ENCODE measurements at places on chromosomes 2 and 18.

DNA sequence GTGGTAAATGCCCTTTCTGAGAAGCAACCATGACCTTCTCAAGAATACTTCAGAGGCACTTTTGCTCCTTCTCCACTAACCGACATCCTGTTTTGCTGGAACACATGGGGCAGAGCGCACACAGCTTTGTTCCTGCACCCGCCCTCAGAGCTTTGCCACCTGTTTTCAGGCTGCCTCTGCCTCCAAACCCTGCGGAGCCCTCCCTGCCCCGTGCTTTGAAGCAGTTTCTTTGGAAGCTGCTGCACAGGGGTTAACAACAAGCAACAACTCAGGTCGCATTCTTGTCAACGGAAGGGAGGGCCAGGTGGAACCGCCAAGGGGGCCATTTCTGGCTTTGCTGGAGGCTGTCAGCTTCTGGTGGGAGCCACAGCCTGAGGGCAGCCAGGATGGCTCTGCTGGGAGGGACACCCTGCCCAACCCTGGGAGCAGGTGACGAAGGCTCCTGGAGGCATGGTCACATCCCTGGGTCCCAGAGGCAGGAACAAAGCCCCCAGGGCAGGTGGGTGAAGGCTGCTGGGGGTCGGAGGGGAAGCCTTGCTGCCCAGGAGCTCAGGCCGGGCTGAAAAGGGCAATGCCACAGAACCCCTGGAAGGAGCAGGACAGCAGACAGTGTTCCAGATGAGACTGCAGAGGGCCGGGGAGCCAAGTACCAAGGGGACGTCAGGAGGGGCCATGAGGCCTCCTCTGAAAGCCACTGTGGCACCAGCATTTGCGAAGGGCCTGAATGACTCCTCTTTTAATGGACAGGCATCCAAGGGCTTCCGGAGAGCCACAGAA lies 46.8 kb downstream of the MRPS5 start:
- DNase-seq: no peak

GRCh38 chr2:234483568-234484251 lies 13.2 kb downstream of the ARL4C start:
- DNase-seq: no peak

- DNase-seq: no peak
Observed at GRCh38 chr2:206937555-206937954, 1.8 kb upstream of the CPO start.

DNA sequence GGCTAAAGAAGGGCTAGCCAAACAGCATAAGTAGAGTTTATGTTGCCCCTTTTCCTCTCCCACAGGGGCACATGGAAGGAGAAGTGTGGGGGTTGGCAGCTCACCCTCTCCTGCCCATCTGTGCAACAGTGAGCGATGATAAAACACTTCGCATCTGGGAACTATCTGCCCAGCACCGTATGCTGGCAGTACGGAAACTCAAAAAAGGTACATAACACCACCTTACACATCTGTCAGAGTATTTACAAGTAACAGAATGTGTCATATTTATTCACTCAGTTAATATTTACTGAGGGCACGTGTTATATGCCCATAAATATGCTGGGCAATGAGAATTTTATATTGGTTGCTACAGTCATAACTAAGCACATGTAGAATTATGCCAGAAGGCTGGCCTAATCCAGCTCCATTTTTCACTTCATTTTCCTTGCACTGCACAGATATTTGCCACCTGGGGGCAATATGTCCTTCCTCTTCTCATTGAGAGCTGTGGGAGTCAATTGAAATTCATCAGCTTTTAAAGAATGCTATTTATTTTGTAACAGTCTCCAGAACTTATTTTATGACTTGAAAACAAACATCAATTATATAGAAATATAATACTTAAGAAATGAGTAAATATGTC lies 150.6 kb downstream of the RTN4 start:
- DNase-seq: no peak

DNA sequence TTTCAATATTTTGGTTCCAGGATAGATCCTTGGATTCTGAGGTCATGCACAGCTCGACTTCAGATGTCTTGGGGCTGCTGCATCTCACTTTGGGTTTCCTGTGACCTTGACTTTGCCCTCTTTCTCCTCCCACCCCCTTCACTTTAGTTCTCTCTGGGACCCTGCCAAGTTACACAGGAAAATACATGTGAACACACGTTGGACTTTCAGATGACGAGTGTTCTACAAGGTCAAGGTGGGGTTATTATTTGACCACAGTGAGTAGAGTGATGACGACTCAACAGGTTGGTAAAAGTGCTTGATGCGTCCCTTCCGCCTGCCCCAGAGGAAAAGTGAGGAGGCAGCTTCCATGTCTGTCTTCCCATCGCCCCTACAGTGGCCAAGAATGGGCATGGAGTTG lies 122.4 kb upstream of the SMAD2 start:
- no peak for DNase-seq

- DNase-seq: no peak
Observed at GRCh38 chr2:199727306-199727705, 123.7 kb downstream of the FTCDNL1 start.

- DNase-seq: no peak
Observed at GRCh38 chr2:224937887-224938286, 104.4 kb downstream of the DOCK10 start.

DNA sequence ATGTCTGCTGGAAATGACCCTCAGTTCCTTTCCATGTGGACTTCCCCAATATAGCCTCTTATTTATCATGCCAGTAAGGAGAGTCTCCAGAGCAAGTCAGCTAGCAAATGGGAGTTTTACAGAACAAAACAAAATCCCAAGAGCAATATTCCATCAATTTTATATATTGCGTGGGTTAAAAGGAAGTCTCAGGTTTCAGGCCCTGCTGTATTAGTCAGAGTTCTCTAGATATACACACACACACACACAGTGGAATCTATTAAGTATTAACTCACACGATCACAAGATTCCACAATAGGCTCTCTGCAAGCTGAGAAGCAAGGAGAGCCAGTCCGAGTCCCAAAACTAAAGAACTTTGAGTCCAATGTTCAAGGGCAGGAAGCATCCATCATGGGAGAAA lies 102.8 kb upstream of the MAP2 start:
- no peak for DNase-seq

DNA sequence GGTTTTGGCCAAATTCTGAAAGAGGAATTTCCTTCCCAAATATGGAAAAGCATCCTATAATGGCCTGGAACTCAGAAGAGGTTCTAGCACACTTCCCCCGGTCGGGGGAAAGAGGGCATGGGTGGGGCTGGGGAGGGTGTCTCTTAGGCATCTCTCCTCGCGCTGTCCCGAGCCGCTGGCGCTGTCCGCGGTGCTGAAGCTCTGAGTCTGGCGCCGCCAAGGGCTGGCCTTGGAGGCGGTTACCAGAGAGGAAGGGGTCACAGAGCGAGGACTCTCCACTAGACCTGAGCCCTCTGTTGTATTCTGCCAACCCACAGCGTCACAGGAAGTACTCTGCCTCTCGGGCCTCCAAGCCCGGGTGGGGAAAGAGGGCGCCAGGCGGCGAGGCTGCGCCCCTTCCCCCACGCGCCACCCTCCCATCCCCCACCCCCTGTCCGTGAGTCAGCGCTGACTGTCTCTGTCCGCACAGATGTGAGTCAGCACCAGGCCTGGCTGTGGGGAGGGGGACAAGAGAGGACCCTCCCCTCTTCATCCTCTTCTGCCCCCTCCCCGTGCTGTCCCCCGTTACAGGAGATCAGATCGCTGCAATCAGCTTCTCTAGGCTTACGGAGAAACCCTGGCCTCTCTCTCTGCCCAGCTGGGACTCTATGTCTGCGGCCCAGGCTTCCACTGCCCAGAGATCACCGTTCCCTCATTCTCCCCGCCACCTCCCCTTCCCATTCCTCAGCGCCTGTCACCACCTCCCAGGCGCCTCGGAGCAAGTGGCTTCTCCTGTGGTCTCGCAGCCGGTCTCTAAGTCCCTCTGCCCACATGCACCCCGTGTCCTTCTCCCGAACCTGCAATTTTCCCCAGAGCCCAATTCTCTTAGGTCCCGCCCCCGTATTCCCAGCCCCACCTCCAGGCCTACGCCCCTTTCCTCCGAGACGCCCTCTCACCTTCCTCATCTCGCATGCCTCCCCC lies 779 bp downstream of the PTPRN start:
- peak; percentile 85 for DNase-seq

GRCh38 chr2:217360111-217360510 lies 500.2 kb upstream of the TNP1 start:
- no peak for DNase-seq

- no peak for DNase-seq
Observed at GRCh38 chr2:73324126-73324725, 30.9 kb upstream of the EGR4 start.

- no peak for DNase-seq
Observed at GRCh38 chr2:40369267-40370006, 82.5 kb downstream of the SLC8A1 start.

GRCh38 chr2:111678651-111679050 lies 205.3 kb downstream of the ANAPC1 start:
- DNase-seq: no peak

DNA sequence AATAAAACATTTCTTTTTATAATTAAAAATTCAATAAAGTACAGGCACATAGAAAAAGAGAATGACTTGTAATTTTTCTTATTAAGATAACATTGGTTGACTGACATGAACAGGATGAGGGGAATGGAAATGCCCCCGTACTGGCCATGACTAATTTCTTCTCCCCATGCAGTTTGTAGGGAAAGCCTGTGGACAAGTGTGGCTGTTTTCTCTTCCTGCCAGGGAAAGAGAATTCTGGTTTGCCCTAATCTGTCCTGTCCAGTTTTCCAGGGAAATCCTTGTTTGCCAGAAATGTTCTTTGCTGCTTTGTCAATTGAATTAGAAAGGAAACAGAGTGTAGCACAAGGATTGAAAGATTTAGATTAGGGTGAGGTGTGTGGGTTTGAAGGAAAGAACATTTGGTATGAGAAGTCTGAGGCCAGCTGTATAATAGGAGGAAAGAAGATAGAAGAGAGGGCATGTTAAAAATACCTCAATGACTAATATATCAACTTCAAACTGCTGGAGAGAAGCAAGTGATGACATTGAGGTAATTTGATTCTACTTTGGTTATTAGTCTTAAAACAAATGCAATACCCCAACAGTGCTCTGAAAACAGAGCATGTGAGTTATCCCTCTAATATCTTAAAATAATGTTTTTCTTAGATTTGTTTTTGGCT lies 593.9 kb upstream of the ZNF804A start:
- DNase-seq: no peak

DNA sequence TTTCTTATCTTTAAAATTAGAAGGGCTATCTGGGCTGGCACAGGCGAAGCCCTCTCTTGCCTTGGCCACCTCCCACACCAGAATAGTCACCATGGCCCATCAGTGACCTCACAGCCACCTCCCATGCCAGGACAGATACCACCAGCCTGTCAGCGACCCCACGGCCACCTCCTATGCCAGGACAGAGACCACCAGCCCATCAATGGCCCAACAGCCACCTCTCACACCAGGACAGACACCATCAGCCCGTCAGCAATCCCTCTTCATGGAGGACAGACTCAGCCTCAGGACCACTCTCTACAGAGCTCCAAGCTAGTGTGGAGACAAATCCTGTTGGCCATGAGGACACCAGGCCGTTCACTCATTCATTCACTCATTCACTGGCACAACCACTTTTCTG lies 74.6 kb downstream of the ASB1 start:
- no peak for DNase-seq

DNA sequence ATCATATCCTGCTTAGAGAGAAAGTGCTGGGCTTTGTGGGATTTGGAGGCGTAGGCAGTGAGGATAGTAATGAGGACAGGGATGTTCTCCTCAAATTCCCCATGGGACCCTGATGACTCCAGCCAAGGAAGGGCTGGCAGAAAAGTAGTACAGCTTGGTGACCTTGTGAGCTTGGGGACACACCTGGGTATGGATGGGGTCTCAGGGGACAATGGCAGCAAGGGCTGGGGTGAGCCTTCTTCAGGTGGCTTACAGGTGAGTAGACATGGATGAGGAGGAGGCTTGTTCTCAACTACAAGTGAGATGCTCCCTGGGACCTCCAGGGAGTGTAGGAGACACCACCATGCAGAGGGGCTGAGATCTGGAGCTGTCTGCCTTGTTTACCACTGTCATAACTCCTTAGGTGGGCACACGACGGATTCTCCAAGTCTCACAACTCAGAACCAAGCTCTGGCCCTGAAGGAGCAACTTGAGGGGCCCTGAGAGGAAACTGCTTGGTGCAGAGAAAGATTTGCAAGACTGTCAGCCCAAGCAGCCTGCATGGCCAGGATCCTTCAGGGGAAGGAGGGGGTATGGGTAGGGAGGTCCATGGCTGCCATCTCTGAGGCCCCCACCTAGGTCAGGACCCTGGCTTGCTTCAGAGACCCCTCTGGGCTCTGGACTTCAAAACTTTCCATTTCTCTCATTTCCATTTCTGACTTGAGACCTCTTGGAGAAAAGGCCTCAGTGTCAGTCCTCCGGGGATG lies 262.8 kb downstream of the DYSF start:
- no peak for DNase-seq

DNA sequence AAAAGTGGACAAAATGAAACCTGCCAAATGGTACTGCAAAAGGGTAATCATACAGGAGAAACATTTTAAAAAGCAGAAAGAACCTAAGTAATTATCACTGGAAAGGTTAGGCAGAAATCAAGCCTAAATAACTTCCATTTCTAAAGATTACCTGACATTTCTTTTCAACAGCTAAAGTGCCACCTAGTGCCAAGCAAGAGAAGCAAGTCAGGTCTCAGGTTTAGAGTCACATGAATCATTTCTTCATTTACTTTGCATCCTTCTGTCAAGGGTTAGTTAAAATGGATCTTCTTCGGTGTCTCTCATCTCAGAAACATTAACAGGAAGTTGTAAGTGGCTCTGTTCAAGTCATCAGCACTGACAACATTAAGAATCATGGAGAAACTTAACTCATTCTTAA lies 90.3 kb downstream of the AKAIN1 start:
- no peak for DNase-seq

DNA sequence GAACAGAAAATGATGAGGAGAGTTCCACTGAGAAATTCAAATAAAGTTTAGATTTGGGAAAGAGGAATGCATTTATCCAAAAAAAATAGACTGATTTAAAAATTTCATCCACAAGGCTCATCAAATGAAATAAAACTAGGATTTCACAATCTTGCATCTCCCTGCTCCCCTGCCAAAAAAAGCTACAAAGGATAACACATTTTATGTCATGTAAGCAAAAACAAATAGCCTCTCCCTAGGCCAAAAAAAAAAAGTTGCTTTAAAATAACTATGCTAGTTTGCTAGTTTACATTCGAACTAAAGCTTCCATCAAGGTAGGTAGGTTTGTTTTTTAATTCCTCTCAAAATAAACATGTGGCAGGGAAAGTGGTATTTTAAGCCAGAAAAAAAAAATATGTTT lies 465.5 kb upstream of the ID2 start:
- DNase-seq: no peak

DNA sequence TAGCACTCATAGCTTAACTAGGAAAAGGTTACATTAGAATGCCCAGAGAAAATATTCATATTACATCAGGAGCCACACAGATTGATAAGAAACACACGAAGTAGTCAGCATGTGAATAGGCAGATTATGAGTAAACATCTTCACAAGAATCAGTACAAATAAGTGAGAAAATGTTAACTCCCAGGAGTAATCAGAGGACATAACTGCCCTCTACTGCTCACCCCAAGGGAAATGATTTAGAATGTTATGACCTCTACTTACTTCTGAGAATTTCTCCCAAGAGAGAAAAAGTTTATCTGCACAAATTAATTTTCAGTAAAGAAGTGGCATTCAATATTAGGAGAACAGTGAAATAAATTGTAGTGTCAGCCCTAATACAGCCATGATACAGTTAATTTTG lies 39.1 kb upstream of the ACKR3 start:
- no peak for DNase-seq
